ENCODE measurements at places on chromosomes 5 and 9. TPM values are rescaled to one million over a fixed set of nuclear protein-coding genes. Genes with fewer than 3 reads are reported as not detected.

Gene JMY
- 39.7 TPM for total RNA-seq

GRCh38 chr5:93192087-93192486, 388.9 kb downstream of the NR2F1-AS1 start:
- no peak for DNase-seq

Gene FAM219A
- 15.2 TPM for total RNA-seq

DNA sequence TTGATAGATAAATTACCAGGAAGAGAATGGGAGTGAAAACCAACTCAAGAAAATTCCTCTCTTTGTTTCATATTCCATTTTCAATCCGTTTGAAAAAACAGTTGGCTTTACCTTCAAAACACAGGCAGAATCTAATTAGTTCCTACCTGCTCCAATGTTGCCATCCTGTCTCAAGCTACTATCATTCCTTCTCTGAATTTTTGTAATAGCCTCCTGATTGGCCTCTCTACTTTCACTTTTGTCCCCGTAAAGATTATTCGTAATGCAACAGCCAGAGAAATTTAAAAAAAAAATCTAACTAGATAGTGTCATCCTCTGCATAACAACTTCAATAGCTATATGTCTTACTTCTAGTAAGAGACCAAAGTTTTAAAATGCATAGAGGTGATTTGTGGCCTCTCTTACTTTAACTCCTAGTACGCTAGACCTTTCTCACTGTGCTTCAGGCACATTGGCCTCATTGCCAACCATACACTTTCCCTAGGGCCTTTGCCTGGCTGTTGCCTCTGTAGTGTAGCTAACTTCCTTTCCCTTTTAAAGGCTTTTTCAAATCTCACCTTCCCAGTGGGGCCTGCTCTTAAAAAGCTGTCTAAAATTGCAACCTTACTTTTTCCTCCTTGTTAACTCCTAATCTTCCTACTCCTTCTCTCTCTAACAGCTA, 311.3 kb upstream of the GRIN3A start:
- no peak for DNase-seq

- DNase-seq, result no peak
Observed at GRCh38 chr9:126495411-126496180, 118.1 kb upstream of the LMX1B start.

- peak; percentile 47 for DNase-seq
Observed at GRCh38 chr5:1522601-1523479, 920 bp downstream of the LPCAT1 start.

Gene KIF27
- 6.4 TPM for total RNA-seq

Gene GLRA1
- total RNA-seq, result not detected

DNA sequence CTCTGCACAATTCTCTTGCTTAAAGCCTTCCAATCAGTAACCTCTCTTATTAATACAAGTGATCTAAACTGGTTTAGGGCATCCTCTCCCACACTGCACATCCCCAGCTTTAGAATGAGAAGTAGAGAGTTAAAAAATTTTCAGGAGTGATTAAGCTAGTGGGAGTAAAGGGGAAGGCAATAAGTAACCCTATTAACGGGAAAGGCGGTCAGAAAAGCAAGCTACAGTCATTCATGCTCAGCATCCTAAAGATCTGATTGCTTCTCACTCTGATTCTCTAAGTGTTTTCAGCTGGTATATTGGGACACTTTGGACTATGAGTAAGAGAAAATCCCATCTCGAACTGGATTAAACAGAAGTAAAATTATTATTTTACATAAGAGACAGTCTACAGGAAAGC, 15.8 kb downstream of the CDH6 start:
- DNase-seq, result no peak

GRCh38 chr5:148437249-148437648, 53.5 kb downstream of the FBXO38 start:
- no peak for DNase-seq

DNA sequence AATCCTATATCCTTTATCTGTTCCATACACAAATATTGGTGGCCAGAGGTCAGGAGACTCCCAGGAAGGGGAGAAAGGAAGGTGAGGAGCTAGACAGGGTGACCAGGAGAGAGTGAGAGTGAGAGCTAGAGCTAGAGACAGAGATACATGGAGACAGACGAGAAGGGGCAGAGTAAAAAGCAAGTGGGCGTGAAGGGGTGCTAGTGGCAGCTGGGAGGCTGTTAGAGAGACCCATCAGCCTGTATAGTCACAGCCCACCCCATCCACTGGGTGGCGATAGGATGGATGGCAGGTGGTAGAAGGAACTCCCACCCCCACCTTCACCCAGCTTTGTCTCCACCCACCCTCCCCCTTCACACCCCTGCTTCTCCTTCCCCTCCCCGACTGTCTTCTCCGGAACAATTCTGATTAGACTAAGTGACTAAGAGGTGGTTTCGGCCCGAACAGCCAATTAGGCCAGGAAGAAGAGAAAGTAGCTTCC, 32.8 kb downstream of the PCDH1 start:
- DNase-seq, result peak; percentile 15

GRCh38 chr5:10333154-10334006, 20.1 kb upstream of the MARCHF6 start:
- peak; percentile 26 for DNase-seq

- DNase-seq, result no peak
Observed at GRCh38 chr5:44847206-44847852, 38.6 kb downstream of the MRPS30 start.

- no peak for DNase-seq
Observed at GRCh38 chr9:14018081-14018480, 295.9 kb downstream of the NFIB start.

DNA sequence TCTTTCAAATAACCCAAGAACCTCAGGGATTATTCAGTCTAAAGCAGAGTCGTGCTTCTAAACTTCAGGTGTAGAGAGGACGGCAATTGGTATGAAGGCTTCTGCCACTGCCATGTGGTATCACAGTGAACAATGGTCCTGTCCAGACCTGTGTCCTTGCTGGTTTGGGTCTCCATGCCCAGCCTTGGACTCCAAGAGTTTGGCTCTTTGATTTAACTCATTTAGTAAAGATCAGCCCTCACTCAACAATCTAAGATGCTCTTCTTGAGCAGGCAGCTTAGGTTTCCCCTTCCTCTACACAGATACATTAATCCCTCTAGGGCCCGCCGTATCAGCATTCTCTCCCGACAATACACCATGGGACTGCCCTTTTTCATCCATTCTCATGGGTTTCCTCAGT, 518.0 kb downstream of the RAB3C start:
- no peak for DNase-seq

GRCh38 chr9:34963552-34963951, 5.5 kb downstream of the PHF24 start:
- DNase-seq, result no peak

DNA sequence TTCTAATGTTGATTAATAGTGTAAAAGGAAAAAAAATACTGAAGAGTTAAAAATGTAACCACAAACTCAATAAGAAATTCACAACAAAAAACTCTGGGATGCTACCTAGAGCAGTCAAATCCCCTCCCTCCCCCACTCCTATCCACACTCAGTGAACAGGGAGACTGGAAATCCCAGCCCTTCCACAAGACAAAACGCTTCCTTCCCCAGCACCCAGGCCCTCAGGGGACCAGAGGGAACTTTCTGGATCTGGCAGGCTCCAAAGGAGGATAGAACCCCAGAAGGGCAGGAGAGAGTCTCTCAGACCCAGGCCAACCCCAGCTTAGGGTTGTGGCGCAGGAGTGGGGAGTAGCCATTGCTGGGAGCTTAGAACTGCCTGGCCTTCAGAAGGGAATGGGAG, 55.0 kb downstream of the DCP2 start:
- DNase-seq, result no peak

DNA sequence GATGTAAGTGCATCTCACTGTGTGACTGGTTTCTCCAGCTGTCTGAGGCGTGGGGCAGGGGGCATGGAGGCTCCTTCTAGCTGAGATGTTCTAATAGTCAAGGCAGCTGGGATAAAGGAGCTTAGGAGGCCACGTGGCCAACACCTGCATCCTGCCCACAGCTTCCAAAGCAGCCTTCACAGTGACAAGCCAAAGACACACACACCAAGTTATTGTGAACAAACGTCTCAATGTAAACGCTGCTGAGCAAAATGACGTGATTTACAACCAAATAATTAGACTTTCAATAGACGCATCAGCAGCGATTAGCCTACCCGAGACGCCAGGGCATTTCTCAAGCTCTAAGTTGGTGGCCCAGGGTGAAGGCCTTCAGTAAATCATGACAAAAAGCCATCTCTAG, 23.2 kb upstream of the SLC25A51 start:
- no peak for DNase-seq

Gene MARCOL
- not detected for total RNA-seq
